Prostate gland (tissue), 2 donors: ENCODE measurements at places on chromosomes 3 and 15.

DNA sequence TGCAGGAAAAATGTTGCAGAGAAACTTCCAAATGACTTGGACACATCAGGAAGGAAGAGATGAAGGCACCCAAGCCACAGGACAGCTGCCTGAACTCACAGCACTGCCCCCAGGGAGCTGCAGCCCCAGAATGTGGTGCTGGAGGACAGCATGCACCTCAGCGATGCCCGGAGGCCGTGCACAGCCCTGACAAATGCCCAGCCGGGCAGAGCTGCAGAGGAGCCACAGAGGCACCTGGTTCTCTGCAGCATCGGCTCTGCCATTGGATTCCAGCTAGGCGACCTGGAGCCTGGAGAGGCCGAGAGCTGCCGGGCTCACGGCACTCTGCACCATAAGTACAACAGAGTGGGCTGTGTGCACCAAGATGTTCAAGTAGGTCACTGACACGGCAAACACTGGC is 97.5 kb downstream of the OCA2 start:
- DNase-seq: no peak

- no peak for DNase-seq
Measured at GRCh38 chr3:54759166-54759565, 168.7 kb downstream of the LRTM1 start.

GRCh38 chr3:29949940-29950616 is 656.3 kb upstream of the TGFBR2 start:
- no peak for DNase-seq

- no peak for DNase-seq
Measured at GRCh38 chr3:155465664-155466063, 172.2 kb upstream of the STRIT1 start.

DNA sequence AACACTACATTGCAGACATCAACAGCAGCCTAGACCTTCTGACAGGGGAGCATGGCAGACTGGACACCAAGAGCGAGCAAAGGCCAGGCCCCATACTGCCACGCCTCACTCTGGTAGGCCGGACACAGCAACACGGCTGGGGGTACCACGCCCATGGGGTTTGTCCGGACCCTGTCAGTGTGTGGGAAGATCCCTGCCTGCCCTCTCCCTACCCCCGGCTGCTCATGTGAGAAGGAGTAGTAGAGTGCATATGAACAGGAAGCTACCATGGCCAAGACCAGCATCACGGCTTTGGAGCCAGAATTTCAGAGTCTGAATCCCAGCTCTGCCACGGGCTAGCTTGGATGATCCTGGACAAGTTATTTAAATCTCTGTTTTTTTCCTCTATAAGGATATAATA is 27.9 kb downstream of the ALDH1L1 start:
- no peak for DNase-seq

GRCh38 chr3:50126287-50127211 is 28.6 kb upstream of the SEMA3F start:
- no peak for DNase-seq

DNA sequence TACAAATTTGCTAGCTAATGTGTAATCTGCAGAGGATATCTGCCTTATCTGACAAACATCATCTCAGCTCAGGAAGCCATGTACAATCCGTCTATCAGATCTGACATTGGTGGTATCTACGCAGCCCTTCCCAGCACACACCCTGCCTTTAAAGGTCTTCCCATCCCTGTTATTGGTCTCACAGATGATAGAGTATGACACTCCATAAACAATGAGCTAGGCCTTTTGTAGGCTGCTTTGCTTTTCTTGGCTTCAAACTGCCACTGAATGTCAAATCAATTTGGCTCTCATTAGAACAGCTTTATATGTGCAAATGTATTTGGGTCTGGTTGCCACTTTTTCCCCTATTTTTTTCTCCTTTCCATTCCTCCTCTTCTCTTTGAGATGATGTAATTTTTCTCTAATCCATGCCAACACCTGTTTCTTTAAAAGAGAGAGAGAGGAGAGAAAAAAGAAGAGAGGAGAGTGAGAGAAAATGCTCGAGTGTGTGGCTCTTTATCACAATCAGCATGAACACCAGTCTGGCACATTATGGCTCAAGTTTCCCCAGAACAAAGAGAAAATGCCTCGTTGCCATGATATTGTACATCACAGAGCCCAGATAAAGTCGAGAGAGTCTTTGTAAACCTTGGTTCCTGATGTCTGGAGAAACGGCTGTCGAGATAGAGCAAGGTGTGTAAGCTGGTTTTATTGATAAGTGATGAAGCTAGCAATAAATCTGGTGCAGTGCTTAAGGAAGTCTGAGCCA is 80.8 kb upstream of the DPH6 start:
- no peak for DNase-seq

DNA sequence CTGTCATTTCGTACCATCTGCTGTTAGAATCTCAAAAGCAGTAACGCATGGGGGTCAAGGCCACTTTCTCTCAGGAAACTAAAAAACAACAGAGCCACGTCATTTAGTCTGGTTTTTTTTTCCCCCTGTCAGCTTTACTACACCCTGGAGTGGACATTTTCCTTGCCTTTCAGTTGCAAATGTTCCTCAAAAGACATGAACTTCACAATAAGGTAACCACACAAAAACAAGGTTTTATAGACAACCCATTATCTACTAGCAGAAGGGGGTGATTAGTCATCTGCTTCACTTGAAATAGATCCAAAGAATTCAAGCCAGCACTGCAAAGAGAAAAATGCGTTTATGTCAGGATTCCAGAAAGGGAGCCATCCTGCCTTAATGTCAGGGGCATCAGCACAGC is 171.8 kb upstream of the CDIN1 start:
- no peak for DNase-seq

- no peak for DNase-seq
Measured at GRCh38 chr15:22874966-22875365, 36.5 kb downstream of the NIPA2 start.

GRCh38 chr3:149417174-149417573 is 39.7 kb upstream of the TM4SF1 start:
- DNase-seq: no peak

DNA sequence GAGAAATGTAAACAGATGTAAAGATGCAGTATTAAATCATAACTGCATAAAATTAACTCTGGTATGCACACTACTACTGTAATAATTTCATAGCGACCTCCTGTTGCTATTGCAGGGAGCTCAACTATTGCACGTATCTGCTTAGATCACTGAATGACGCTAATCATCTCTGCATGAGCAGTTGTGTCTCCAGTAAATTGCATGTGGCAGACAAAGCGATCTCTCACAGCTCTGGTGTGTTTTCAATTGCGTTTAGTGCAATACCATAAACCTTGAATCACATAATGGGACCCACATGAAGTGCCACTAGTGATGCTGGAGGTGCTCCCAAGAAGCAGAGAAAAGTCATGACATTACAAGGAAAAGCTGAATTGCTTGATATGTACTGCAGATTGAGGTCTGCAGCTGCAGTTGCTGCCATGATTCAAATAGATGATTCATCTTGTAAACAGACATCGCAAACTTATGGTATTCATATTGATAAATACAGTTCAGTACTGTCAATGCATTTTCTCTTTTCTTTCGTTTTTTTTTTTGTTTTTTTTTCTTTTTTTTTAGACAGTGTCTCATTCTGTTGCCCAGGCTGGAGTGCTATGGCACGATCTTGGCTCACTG is 30.2 kb upstream of the LCTL start:
- no peak for DNase-seq

DNA sequence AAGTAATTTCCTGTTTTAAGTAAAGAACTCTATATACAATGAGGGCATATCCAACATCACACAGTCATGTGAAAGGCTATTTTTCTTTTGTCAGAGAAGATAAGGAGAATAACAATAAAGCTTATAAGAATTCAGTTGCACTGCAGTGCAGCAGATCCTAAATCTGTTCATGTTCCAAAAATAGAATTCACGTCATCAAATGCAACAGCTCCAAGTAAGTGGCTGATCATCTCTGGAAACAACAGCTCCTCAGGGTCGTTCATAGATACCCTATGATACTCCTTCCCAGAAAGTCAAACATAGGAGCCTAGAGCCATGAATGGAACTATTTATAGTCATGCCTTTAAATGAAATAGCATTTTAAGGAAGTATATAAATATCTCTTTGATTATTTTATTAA is 100.2 kb downstream of the FMN1 start:
- no peak for DNase-seq

DNA sequence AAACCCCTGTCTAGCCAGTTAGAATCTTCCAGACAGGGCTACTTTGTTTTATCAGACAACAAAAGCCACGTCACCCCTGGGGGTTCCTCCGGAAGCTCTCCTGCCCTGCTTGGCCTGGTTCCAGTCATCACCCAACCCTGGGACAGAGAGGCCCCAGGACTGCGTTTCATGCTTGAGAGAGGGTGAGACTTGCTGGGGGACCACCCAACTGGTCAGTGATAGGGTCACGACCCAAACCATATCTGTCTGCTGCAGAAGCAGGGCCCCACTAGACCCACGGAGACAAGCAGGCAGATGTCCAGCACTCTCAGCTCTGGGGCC is 1.2 kb downstream of the NT5DC2 start:
- DNase-seq: no peak

DNA sequence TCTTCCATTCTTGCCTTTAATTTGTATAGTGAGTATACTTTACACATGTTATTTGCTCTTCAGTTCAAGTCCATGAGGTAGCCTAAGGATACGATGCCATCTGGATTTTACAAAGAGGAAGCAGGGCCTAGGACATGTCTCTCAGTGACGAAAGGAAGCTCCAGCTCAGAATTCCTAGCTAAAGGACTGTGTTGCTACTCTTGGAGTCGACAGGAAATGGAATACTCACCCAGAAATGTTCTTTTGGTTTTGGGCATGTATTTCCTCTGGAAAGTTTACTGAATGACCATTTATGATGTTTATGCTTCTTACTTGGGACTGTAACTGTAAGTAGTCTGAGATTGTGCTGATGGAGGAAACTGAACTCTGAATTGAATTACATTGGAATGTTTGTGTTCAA is 12.5 kb downstream of the OXNAD1 start:
- no peak for DNase-seq

DNA sequence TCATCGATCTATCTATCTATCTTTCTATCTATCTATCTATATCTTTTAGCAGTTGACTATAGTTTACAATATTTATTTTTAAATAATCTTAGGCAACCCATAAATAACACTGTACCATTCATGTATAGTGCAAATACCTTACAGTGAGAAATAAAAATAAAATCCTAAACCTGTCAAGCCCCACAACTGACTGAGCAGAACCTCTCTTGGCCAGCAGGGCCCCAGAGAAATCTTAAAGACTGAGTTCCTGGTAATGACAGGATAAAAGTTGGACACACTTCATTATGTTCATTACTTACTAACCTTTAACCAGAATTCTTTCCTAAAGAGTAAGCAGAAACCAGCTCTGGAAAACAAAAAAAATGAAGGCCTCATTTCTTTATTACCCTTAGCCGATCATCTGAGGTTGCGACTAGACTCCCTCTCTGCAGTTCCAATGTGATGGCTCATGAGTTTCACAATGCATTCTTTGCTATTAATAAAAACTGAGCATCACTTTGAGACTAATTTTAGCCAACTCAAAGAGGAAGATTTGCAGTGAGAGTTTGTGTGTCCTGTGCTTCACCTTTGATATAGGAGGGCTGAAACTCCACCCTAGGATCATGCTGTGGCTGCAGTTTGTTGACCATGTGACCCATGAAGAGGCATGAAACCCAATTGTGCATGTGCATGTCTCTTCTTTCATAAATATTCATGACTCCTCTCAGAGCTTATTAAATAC is 1072.0 kb downstream of the NSUN3 start:
- no peak for DNase-seq

GRCh38 chr3:196440696-196441095 is 8.5 kb upstream of the UBXN7 start:
- no peak for DNase-seq

DNA sequence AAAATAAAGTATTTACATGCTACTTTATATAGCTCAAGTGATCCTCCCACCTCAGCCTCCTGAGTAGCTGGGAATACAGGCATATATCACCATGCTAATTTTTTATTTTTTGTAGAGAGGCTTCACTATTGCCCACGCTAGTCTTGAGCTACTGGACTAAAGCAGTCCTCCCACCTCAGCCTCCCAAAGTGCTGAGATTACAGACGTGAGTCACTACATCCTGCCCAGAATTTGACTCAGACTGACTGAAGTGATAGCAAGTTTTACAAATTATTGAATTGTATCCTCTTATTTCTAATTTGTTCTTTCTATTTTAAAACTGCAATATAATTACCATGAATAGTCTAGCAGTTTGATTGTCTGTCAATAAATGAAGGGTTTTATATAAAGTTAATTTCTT is 210.3 kb upstream of the CGNL1 start:
- no peak for DNase-seq

DNA sequence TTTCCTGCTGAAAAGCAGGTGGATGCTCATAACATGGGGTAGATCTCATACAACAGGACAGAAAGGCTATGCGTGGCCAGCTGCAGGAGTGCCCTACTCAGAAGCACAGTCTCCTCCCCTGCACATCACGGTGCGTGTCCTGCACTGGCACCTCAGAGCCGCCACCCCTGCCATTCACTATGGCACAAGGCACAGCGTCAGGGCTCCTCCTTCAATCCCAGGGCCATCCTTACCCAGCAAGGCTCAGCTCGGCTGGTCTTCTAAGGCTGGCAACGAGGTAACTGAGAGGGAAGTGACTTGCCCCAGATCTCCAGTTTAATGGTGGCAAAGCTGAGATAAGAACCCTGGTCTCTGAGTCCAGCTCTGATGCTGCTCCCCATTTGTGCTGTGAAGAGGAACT is 97.1 kb downstream of the CPN2 start:
- DNase-seq: no peak

DNA sequence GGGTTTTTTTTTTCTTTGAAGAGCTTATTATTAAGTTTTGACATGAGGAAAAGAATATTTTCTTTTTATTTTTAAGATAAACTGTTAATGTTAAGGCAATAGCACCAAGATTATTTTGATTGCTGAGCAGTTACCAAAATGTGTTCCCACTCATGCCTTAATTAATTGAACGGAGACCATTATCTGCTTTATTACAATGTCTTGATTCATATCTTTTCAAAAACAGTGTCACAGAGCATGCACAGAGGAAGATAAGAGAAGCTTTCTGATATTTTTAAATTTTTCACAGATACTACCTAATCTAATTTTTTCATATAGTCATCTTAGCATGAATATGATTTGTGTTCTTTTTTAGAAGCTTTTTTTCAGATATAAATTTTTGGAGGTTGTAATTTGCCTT is 106.7 kb upstream of the FEZF2 start:
- no peak for DNase-seq

DNA sequence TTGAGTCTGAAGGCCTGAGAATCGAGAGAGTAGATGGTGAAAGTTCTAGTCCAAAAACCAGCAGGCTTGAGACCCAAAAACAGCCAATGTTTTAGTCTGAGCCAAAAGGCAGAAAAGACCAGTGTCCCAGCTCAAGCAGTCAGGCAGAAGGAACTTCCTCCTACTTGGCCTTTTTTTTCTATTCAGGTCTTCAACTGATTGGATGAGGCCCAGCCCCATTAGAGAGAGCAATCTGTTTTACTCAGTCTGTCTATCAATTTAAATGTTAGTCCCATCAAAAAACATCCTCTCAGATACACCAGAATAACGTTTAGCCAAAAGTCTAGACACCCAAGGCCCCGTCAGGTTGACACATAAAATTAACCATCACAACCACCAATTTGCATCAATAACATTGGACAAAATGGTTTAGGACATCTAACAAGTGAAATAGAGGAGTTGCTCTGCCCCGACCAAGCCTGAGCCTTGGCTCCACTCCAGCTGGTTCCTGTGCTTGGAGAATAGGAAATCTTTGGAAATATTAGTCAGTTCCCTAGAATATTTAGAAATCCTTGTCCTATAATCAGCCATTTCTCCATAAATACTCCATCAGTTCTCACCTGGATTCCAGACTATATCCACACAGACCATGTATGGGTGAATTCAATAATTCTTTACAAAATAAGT is 51.4 kb upstream of the LIPC start:
- DNase-seq: no peak

- DNase-seq: no peak
Measured at GRCh38 chr15:70299931-70300869, 202.5 kb upstream of the TLE3 start.
